ENCODE measurements at places on chromosomes 1 and 21.

DNA sequence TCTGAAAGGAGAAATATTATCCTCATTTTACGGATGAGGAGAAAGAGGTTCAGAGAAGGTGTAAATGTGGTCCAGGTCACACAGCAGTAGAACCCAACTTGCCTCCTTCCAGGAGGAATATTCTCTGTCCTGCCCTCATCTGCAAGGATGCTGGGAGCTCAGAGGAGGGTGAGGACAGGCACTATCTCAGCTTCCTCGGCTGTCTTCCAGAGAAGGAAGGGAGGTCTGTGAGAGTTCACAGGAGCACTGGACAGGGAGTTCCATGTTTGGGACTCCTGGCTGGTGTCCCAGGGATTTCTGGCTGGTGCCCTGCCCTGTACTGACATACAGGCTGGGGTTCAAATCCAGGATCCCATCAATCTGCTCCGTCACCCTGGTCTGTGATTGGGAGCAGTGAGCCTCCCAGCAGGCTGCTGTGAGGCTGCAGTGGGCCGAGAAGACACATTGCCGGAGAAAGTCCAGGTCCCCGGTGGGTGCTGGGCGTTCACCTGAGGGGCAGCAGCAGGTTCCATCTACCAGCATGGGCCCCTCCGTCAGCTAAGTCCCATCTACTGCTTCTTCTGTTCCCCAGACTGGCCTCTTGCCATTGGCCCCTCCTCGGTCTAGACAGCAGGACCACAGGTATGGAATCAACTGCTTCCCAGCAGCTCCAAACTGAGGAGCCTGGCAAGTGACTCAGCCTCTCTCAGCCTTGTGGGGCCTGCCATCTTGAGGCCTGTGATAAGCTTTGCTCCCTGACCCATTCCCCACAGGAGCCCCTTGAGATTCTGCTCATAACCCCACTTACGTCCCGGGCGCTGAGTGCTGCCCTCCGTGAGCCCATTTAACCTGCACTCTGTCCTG lies 8.5 kb upstream of the BSND start:
- DNase-seq, result no peak

GRCh38 chr1:35319988-35320713 lies 51.6 kb downstream of the ZMYM4 start:
- DNase-seq, result no peak

GRCh38 chr1:9691108-9691445 lies 39.5 kb downstream of the PIK3CD start:
- no peak for DNase-seq

- DNase-seq, result no peak
These were observed 140.9 kb downstream of the TGFBR3 start for GRCh38 chr1:91744953-91745639.

GRCh38 chr1:193309936-193310475 lies 123.6 kb upstream of the B3GALT2 start:
- DNase-seq, result no peak

GRCh38 chr1:202836623-202837403 lies 26.1 kb downstream of the PCAT6 start:
- peak; percentile 73 for DNase-seq

GRCh38 chr21:38159355-38159754 lies 97.4 kb upstream of the KCNJ15 start:
- DNase-seq, result peak; percentile 37

DNA sequence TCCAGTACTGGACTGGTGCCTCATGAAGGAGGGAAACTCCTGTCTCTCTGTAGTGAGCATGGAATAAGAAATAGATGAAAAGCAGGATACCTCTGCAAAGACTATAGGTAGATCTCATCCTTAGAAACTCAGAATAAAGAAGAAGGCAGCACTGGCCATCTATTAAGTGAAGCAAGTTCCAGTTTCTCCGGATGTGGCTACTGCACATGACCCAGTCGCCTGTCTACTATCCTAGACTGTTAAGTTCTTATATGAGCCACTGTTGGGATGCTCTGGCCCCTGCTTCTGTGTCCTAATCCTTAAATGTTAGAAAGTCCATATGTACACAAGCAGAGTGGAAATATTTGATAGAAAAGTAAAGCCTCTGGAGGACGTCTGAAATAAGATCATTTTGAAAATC lies 2.2 kb downstream of the FASLG start:
- peak; percentile 54 for DNase-seq

- no peak for DNase-seq
These were observed 86.3 kb downstream of the CAMK2N1 start for GRCh38 chr1:20399606-20400180.

DNA sequence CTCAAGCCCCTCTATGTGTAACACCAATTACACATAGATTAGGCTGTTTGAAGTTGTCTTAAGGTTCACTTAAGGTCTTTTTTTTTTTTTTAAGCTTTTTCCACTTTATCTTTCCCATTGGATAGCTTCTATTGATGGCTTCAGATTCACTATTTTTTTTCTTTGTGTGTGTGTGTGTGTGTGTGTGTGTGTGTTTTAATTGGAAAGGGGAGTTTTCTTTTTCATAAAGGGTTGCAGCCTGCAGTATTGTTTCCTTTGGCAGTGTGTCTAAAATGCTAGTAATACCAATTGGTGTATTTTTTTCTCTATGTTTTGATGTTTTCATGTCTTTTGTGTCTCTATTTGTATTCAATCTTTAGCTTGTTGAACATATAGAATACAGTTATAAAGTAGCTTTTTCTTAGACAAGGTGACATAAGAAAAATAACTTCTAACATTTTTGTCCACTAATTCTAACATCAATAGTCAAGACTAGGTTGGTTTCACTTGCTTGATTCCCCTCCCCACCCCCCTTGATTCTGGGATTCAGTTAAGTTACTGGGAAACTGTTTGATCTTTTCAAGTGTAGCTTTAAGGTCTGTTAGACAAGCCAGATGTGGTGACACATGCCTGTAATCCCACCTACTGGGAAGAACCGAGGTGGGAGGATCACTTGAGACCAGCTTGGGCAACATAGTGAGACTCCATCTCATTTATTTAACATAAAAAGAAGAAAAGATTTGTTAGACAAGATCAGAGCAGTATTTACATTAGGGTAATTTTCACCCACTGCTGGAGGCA lies 21.4 kb downstream of the PRRC2C start:
- no peak for DNase-seq

DNA sequence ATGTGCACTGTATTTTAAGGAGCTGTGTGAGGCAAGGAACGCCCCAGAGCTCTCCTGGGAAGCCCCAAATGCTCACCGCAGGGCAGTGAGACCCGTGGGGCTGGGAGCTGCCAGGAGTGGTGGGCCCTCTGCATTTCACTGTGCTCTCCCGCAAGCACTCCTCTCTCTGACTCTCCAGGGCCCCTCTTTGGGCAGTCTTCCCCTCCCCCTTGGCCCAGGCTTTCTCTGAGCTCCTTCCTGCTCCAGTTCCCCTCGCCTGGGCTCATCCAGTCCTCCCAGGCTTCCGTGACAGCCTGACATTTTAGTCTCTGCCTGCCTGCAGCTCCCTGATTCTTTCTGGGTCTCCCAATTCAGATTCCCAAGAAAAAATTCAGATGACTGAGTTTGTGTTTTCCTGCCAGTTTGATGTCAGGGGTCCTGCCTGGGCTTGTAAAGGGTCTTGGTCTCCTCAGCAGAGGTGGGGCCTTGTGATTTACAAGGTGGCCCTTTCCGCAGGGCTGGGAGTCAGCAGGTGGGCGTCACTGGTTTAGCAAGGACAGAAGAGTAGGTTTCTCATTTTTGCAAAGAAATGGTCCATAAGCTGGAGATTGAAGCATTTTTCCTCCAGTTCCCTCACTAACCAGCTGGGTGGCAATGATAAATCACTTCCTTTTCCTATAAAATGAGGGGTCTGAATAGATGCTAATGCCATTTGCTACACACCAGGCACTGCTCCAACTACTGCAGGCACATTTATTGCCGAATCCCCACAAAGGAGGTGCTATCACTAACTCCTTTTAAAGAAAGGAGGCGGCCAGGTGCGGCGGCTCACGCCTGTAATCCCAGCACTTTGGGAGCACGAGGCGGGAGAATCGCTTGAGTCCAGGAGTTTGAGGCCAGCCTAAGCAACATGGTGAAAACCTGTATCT lies 1.9 kb upstream of the CA6 start:
- no peak for DNase-seq

- DNase-seq, result peak; percentile 81
These were observed 199.4 kb upstream of the EDN2 start for GRCh38 chr1:41683681-41684500.

GRCh38 chr1:82245345-82246014 lies 444.7 kb downstream of the ADGRL2 start:
- peak; percentile 59 for DNase-seq

GRCh38 chr1:20982316-20982715 lies 194.4 kb downstream of the EIF4G3 start:
- no peak for DNase-seq

GRCh38 chr1:247358920-247359319 lies 27.3 kb upstream of the ZNF496 start:
- DNase-seq, result peak; percentile 94

DNA sequence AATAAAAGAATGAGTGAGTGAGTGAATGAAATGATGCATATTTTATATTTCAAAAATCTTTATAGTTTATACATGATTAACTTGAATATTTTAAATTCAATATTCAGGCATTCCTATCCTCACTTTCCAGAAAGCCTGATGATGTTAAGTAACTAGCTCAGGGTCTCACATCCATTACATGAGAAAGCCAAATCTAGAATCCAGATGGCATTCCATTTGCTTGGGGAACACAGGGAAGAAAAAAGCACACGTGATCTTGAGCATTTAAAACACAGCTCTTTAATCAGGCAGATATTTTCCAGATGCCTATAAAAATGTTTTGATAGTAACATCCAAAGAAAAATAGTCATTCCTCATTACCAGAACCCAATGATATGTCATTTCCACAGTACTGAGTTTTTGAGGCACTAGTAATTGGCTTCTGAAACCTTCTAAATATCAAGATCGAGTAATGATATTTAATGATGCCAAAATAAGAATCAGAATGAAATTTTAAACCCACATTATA lies 291.9 kb downstream of the DSCAM start:
- no peak for DNase-seq

DNA sequence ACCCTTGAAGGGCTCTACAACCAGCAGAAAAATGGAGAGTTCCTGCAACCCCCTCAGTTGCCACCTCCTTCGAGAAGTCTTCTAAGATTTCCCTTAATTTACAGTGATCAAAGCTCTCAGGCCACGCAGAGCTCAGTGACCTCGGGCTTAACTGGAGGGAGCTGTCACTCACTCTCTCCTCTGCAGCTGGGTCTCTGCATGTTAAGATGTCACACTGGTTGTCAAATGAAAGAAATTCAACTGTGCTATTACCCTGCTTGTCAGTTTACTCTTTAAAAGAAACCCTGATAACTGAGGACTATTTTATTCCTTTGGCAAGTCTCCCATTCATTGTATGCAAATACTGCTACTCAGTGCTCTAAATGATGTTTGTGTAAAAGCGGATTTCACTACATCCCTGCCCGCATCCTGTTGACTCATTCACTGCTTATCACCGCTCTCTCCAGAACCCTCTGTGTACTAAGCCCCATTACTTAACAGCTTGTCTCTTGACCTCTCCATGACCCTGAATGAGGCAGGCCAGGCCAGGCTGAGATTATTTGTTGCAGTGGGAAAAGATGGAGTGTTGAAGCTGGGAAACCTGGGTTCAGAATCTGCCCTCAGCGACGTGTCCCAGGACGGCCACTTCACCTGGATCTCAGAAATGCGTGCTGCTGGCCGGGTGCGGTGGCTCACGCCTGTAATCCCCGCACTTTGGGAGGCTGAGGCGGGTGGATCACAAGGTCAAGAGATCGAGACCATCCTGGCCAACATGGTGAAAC lies 13.7 kb downstream of the DHRS3 start:
- DNase-seq, result peak; percentile 96

DNA sequence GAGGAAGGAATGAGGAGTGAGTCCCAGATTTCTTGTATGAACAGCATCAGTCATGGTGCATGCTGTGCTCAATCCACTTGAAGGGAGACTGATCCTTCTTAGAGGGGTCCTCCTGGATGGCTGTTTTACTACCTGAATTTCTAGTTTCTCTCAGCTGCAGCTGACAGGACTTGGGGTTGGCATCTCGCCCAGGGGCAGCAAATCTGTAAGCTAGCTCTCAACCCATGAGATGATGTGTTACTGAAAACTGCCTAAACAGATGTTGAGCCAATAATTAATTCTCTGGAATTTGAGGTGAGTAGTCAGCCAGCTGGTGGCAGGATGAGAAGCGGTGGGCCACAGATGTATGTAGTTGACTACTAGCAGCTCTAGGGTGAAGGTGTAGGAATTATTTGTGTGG lies 19.6 kb downstream of the BACH1 start:
- no peak for DNase-seq

GRCh38 chr1:229856009-229856650 lies 210.9 kb upstream of the GALNT2 start:
- peak; percentile 57 for DNase-seq

- DNase-seq, result peak; percentile 76
These were observed at the start of gene WDR26 for GRCh38 chr1:224434691-224435317. WDR26 (minus strand) TSS chr1:224434797.

DNA sequence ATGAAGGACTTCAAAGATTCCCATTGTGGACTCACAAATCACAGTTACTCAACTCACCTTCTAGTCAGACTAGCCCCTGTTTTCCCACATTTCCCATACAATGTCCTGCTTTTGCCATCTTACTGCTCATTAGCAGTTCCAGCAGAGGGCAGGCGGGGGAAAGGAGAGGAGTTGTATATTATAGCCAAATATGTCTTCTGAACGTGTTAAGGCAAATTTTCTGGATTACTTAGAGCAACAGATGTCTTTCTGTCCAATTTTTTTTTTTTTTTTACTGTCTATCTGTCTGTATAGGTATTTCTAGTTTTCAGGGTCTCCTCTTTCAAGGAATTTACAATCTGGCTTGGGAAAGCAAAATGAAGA lies 29.9 kb upstream of the DDAH1 start:
- DNase-seq, result no peak

GRCh38 chr1:31497601-31498000 lies 78.7 kb upstream of the TINAGL1 start:
- DNase-seq, result no peak

DNA sequence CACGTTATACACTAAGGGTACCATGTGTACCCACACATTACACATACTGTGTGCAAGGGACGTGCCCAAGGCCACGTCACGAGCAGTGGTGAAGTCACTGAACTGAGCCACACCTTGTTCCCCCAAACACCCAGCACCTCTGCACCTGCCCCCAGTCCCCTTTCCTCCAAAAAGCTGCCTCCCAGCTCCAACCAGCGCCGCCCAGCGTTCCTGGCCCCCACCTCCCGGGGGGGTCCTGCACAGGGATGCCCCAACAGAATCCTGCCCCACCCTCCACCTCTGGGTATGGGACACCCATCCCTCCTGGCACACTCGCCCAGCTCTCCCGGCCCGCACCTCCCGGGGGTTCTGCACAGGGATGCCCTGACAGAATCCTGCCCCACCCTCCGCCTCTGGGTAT lies 54.1 kb downstream of the CHD5 start:
- DNase-seq, result no peak

Measured in MV-4-11 (cell line).